ENCODE measurements at places on chromosomes 12 and 14.

- DNase-seq, result no peak
Measured at GRCh38 chr12:32921397-32921796, 24.8 kb upstream of the PKP2 start.

GRCh38 chr14:95431199-95432143, 85.0 kb downstream of the SYNE3 start:
- DNase-seq, result peak; percentile 66

- DNase-seq, result no peak
Measured at GRCh38 chr14:39372656-39373055, 59.6 kb downstream of the FBXO33 start.

DNA sequence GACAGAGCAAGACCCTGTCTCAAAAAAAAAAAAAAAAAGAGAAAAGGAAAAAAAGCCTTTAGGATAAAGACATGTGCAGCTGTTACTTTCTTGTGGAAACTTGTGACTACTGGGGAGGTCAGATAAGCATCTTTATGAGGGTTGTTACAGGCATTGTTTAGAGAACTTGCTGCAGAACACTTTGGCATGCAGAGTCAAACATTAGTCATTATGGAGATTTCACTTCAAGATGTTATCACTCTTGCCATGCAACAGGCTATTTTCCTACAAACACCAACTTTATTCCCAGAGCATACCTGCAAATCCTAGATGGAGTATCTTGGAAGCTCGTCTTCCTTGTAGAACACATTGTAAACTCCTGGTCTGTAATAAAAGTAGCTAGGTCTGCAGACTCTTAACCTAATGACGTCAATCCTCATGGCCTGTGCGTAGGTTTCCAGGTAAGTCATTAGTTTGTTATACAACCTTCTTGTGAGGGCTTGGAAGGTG, 36.3 kb upstream of the WDR89 start:
- no peak for DNase-seq

- DNase-seq, result peak; percentile 92
Measured at GRCh38 chr14:34338056-34338455, 124.0 kb downstream of the SPTSSA start.

- no peak for DNase-seq
Measured at GRCh38 chr14:106606936-106607335, 1080.6 kb downstream of the TMEM121 start.

- DNase-seq, result no peak
Measured at GRCh38 chr12:2273288-2273687, 220.5 kb downstream of the CACNA1C start.

DNA sequence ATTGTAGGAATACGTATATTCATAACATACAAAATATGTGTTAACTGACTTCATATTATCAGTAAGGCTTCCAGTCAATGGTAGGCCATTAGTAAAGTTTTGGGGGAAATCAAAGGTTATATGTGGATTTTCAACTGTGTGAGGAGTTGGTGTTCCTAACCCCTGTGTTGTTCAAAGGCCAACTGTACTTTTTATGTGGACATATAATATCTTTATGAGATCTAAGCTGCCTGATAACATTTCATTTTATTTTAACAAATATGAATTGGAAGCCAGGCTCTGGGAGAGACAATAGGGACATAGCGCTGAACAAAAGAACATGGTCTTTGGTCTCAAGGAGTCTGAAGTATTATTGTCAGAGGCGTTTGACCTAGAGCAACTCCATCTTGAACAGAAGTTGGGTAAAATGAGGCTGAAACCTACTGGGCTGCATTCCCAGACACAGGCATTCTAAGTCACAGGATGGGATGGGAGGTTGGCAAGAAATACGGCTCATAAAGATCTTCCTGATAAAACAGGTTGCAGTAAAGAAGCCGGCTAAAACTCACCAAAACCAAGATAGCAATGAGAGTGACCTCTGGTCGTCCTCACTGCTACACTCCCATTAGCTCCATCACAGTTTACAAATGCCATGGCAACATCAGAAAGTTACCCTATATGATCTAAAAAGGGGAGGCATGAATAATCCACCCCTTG, 147.2 kb downstream of the KSR2 start:
- DNase-seq, result no peak

- peak; percentile 26 for DNase-seq
Measured at GRCh38 chr12:17278946-17279345, 673.0 kb upstream of the LMO3 start.

- no peak for DNase-seq
Measured at GRCh38 chr14:57549765-57550420, 56.2 kb upstream of the CCDC198 start.

- DNase-seq, result peak; percentile 7
Measured at GRCh38 chr14:22039938-22040780, 366.5 kb upstream of the OR4E1 start.

DNA sequence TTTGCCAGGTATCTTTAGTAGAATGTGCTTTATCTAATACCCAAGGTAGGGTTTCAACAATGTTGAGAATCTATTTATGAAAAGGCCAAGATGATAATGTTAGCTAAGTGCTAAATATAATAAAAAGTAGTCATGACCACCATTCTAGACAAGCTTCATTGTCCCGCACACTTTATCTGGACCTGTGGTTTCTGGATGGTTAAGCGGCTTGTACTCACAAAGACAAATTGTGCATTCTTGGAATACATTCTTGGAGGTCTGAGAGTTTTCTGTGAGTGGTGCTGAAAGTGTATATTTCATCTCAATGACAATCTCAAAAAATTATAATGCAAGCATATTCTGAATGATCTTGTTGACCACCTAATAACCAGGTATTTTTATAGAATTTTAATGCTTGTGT, 646.9 kb downstream of the DIO2 start:
- DNase-seq, result no peak

DNA sequence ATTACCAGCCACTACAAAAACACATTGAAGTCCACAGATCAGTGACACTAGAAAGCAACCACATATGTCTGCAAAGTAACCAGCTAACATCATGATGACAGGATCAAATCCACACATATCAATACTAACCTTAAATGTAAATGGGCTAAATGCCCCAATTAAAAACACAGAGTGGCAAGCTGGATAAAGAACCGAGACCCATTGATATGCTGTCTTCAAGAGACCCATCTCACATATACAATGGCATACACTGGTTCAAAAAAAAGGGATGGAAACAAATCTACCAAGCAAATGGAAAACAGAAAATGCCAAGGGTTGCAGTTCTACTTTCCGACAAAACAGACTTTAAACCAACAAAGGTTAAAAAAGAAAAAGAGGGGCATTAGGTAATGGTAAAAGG, 307.7 kb downstream of the GPHN start:
- no peak for DNase-seq

DNA sequence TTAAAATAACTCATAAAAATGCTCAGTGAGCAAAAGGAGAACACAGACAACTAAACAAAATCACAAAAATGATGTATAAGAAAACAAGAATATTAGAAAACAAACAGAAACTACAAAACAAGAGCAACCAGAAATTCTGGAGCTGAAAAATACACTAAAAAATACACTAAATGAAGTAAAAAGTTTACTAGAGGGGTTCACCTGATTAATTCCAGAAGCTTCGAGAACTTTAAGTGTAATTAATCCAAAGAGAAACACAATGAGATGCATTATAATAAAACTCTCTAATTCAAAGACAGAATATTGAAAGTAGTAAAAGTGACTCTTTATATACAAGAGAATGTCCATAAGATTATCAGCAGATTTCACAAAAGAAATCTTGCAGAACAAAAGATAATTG, 558.4 kb downstream of the CCER1 start:
- DNase-seq, result no peak

- DNase-seq, result no peak
Measured at GRCh38 chr12:46958053-46958452, 121.4 kb upstream of the PCED1B start.

DNA sequence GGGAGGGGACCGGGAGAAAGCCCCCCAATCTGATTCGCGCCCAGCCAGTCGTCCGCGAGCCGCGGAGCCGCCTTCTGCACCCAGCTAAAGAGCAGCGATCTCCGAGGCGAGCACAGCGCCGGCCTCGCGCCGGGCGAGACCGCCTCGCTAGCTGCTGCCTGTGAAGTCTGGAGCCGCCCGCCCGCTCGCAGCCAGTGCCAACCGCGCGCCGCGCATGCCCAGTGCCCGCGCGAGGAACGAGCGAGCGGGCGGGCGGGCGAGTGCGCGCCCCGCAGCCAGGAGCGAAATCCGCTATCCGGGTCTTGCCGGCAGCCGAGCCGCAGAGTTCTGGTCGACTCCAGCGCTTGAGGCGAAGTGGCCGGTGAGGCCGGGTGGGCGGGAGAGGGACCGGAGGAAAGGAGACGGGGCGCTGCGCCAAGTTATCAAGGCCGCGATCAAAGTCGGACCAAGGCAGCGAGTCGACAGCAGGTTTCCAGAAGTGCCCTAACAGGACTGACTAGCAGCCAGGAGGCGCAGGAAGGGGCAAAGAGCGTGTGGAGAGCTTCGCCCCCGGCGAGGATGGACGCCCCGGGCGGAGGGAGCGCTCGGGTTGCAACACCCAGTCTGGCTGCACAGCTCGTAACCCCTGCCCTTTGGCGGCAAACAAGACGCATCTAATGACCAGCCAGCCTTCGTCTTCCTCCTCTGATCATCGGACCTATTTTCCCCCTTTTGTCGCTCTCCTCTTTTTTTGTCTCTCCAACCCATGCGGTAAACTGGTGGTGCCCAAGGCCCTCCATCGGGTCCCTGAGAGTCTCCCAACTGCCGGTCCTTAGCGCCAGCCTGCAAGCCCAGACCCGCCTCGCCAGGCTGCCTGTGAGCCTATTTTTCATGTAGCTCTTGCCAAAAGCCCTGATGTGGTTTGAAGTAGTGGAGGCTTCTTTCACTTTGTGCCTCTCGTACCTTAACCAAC, at the start of gene EPS8:
TSS of gene EPS8 (minus strand) at position 169 of the 952 bp plus-strand sequence. CDS start 106,437 bp downstream, outside the sequence.
- DNase-seq, result peak; percentile 94

- DNase-seq, result peak; percentile 98
Measured at GRCh38 chr12:40691913-40692764, at the start of gene CNTN1. Gene CNTN1 (plus strand): TSS chr12:40692439.

- no peak for DNase-seq
Measured at GRCh38 chr14:51023964-51024363, 70.9 kb downstream of the TRIM9 start.

DNA sequence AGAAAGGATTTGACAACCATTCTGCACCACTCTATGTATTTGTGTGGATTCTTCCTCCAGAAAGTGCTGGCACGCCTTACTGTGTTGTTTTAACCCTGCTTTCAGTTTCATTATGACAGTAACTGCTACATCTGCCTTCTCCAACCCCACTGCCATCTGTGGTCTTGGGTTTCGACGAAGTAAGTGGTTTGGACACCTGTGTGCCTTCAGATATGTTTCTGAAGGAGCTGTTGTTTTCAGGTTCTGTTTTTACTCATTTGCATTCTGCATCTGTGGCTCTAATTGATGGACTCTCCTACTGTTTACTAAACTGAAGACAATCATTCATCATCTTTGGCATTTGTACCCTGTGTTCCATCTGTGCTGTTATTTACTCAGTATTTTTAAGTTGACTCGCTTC, 4.1 kb downstream of the TSHR start:
- peak; percentile 78 for DNase-seq

DNA sequence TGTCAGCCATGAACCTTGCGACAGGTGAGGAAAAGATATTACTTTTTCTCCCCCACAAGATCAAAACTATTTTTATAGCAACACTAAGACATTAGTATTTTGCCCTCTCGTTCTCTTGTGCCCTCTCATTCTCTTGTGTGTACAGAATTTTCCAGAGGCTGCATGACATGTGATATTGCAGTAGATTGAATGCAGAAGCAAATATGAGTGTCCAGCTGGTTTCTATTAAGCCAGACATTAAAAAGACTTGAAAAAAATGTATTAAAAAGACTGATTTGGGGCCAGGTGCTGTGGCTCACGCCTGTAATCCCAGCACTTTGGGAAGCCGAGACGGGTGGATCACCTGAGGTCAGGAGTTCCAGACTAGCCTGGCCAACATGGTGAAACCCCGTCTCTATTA, 63.7 kb upstream of the ZFP36L1 start:
- no peak for DNase-seq

- DNase-seq, result no peak
Measured at GRCh38 chr12:105322070-105322469, 8.4 kb upstream of the C12orf75 start.

DNA sequence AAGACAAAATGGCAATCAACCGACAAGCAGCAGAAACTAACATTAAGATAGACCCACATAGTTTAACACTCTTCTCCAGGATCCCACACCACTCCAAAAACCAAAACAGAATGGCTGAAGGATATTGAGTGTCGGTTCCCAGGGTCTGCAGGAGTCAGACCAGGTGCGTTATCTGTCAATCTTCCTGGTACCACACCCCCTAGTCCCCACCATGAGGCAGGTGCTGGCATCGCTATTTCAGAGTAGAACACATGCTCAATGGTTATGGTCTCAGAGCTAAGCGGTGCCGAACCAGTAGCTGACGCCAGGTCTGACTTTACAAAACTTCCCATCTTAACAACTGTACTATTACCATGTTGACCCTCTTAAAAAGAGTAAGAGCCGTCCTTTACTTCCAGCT, 10.2 kb downstream of the STX2 start:
- DNase-seq, result no peak

- DNase-seq, result no peak
Measured at GRCh38 chr14:96125536-96125935, 79.1 kb upstream of the BDKRB2 start.

- DNase-seq, result no peak
Measured at GRCh38 chr12:107221913-107222312, 128.6 kb upstream of the CRY1 start.

GRCh38 chr14:56098021-56098420, 20.2 kb upstream of the PELI2 start:
- DNase-seq, result no peak

DNA sequence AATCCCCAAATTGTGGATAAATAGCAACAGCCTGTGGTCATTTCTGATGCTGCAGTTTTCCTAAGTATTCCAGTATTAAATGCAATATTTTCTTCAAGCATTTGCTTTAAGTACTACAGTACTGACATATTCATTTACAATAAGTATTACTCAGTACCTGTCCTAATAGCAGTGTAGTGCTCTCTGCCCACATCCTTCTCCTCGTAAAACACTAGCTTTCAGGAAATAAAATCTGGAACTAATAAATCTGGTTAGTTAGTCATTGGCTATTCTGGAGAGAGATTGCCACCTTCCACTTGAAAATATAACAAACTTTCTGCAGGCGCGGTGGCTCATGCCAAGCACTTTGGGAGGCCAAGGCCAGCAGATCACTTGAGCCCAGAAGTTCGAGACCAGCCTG, 441.5 kb downstream of the PRKD1 start:
- DNase-seq, result no peak

GRCh38 chr12:103696101-103696500, 109.0 kb downstream of the STAB2 start:
- no peak for DNase-seq

GRCh38 chr12:39043424-39043822, 138.0 kb upstream of the CPNE8 start:
- peak; percentile 90 for DNase-seq

GRCh38 chr12:68410018-68410660, 78.0 kb upstream of the MDM1 start:
- no peak for DNase-seq
